Stimulated activated CD8-positive, alpha-beta memory T cell treated with anti-CD3 and anti-CD28 coated beads, Interleukin-7, amount 100 ng/mL, for 1 hour (primary cell): ENCODE measurements at places on chromosomes 2 and 18.

DNA sequence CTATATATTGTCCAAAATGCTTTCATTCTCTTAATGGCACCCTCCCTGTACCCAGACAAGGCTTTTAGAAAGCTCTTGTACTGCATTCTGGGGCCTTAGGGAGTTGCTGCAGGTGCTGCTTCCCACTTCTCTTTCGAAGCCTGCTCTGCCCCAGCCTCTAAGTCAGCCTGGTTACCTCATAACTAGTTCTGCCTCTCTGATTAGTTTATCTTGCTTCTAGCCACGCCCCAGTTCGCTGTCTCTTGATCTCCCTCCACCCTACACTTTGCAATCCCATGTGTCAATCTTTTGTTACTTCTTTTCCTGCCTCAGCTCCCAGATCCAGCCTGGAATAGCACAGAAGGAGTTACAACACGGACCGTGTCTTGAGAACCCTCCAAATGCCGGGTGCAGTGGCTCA lies 13.8 kb upstream of the NCOA1 start:
- DNase-seq = no peak

- DNase-seq = no peak
These were observed 91.1 kb downstream of the TPO start for GRCh38 chr2:1504311-1504750.

DNA sequence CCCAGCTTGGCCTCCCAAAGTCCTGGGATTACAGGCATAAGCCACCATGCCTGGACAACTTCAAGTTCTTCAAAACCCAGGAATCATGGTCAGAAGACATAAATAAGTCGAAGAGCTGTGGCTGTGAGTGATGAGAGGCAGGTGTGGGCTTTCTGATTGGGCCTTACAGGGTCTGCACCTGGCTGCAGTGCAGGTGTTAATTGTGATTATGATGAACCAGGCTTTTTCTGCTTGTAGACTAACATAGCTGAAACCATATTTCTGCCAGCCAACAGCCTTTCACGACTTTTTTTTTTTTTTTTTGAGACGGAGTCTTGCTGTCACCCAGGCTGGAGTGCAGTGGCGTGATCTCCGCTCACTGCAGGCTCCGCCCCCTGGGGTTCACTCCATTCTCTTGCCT lies 14.9 kb upstream of the DTNB start:
- no peak for DNase-seq

GRCh38 chr2:228282376-228282775 lies 100.9 kb upstream of the SPHKAP start:
- DNase-seq = no peak

- DNase-seq = no peak
These were observed 56.2 kb downstream of the BIN1 start for GRCh38 chr2:127050803-127051115.

- no peak for DNase-seq
These were observed 28.1 kb downstream of the FARSB start for GRCh38 chr2:222627764-222628163.

GRCh38 chr2:145875016-145875415 lies 1355.1 kb upstream of the ZEB2 start:
- no peak for DNase-seq

DNA sequence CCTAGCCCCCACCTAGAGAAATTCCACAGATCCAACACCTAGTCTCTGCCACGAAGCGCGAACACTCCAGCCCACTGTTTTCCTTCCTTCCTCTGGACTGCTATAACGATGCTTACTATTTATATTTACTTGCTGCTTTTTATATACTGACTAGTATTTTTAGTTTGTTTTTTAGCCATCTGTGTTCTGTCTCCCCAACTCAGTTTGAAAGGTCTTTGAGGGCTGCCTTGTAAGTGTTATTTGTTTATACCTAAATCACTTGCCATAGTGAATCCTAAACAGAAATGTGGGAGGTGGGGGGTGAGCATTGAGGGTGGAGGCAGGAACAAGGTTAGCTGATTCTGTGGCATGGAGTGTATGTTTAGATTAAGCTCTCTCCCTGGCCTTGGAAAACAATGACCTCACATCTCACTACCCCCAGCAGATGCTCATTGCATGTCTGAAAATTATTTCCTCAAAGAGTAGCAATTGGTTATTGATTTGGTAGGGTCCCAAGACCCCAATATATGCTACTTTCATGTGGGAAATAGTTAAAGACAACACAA lies 1.1 kb upstream of the NCKAP5 start:
- DNase-seq = no peak

GRCh38 chr2:241633561-241633960 lies 3.4 kb downstream of the THAP4 start:
- no peak for DNase-seq

- DNase-seq = no peak
These were observed 62.1 kb downstream of the LBH start for GRCh38 chr2:30293303-30293921.

DNA sequence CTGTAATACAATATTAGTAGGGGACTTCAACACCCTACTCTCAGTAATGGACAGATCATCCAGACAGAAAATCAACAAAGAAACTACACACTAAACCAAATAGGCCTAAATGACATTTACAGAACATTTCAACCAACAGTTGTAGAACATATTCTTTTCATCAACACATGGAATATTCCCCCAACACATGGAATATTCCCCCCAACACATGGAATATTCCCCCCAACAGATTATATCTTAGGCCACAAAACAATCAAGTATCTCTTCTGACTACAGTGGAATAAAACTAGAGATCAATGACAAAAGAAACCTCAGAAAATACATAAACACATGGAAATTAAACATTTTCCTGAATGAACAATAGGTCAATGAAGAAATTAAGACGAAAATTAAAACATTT lies 187.2 kb upstream of the RBBP8 start:
- DNase-seq = no peak

- DNase-seq = no peak
These were observed 20.4 kb downstream of the CHMP3 start for GRCh38 chr2:86542814-86543213.

- DNase-seq = no peak
These were observed 418.0 kb downstream of the LRATD1 start for GRCh38 chr2:15050483-15050882.

- no peak for DNase-seq
These were observed 8.6 kb downstream of the ERFE start for GRCh38 chr2:238167344-238167715.

DNA sequence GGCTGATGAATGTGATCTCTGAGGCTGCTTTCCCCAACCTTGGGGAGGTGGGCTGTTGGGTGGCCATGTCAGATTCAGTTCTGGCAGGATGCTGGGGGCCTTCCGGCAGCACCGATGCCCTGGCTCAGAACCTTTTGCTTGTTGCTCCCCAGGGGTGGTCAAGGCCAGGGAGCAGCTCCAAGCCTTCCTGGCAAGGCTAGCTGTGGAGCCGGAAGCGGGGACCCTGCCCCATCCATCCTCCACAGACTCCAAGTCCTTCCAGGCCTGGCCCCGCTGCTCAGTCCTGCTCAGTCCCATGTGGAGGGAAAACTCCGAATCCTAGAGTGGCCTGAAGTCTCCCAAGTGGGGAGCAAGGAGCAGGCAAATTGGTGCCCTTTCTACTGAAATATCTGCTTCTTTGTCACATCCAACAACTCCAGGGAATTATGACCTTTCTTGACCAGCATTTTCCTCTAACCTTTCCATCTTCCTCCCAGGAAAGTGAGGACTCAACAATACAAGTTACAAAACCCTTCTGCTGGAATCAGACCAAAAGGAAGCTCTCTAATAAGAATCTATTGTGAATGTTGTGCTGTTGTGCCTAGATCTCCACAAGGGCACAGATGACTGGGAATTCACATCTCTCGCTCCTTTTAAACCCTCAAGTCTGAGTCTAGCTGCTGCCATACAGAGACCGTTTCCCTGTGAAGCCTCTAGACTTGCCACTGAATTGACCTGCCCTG lies 134.0 kb downstream of the MCFD2 start:
- no peak for DNase-seq

DNA sequence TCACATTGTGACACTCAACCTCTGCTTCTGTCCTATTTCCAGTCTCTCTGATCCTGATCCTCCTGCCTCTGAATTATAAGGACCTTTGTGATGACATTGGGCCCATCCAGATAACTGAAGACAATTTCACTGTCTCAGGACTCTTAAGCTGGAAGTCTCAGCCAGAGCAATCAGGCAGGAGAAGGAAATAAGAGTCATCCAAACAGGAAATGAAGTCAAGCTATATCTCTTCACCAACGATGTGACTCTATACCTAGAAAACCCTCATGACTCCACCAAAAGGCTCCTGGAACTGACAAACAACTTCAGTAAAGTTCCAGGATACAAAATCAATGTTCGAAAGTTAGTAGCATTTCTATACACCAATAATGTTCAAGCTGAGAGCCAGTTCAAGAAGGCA lies 29.3 kb upstream of the TWIST2 start:
- no peak for DNase-seq

DNA sequence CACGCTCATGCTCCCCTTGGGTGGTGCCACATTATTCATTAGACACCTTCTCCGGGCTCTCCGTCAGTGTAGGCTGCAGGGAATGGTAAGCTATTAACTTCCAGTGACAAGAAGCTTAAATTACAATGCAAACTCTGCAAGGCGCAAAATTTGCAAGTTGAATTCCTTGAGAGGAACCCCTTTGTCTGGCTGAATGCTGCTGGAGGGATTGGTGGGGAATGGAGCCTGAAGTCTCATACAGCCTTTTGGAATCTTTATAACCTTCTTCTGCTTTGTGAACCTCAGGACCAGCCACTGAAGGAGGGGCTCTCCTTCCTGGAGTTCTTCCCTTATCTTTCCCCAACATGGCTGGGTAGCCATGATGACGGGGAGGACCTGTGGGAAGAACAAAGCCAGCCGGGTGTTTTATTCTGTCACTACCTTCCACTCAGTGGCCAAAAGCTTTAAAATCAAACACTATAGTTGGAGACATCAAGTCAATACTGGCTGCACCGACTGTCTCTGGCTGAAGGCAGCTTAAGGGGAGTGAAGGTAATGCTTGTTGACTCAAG lies 220.9 kb upstream of the EPHA4 start:
- DNase-seq = no peak

DNA sequence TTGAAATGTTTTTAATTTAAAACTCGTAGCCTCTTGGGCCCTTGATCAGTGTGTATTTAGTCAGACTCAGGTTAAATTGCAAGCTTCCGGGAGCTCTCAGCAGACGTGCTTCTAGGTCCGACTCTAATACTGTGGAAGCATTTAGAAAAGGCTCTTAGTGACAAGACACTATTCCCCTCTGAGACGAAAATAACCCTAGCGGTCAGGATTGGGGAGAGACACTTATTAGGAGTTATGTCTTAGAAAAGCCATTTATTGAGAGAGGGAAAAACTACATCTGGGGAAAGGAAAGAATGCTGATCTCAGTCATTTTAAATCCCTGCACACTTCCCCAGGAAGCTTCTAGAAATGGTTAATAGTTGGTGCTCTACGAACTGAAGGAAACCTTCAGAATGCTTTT lies 110.5 kb upstream of the NCK2 start:
- no peak for DNase-seq

- no peak for DNase-seq
These were observed 122.2 kb downstream of the FSHR start for GRCh38 chr2:49032126-49032525.

DNA sequence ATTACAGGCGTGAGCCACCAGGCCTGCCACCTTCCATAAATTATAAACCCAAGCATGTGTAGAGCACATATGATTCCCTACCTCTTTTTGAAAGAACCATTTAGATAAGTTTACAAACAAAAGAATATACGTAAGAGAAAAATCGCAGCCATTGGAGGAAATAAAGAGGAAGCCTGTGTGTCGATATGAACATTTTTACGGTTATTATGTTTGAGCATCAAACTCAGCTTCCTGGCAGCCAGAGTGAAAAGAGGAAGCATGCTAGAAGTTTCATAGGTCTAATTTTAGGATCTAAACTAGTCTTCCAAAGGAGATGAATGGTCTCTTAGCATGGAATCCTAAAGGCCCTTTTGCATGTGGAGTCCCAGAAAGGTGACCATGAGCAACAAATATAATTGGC lies 104.3 kb downstream of the PLB1 start:
- DNase-seq = no peak

GRCh38 chr2:17628349-17629261 lies 88.1 kb downstream of the VSNL1 start:
- DNase-seq = no peak

DNA sequence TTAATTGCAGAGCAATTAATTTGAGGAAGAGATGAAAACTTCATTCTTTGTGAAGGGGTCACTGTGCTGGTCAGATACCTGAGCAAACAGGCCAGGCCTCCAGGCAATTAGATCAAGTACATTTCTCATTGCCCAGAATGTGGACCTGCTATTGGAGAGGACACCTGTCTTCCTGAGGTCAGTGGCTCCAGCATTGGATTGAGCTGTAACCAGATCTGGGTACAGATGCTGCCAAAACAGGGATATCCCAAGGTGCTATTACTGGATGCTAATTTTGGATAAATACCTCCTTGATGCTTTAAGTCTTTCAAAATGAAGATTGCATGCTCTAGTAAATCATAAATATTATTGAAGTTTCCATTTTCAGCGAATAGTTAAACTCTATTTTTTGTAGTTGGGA lies 131.5 kb downstream of the FAM161A start:
- DNase-seq = no peak

GRCh38 chr2:15919716-15920434 lies 20.5 kb upstream of the MYCN start:
- DNase-seq = no peak

GRCh38 chr2:109707281-109708147 lies 86.6 kb upstream of the RGPD5 start:
- no peak for DNase-seq

GRCh38 chr18:28256166-28256565 lies 79.2 kb upstream of the CDH2 start:
- no peak for DNase-seq

DNA sequence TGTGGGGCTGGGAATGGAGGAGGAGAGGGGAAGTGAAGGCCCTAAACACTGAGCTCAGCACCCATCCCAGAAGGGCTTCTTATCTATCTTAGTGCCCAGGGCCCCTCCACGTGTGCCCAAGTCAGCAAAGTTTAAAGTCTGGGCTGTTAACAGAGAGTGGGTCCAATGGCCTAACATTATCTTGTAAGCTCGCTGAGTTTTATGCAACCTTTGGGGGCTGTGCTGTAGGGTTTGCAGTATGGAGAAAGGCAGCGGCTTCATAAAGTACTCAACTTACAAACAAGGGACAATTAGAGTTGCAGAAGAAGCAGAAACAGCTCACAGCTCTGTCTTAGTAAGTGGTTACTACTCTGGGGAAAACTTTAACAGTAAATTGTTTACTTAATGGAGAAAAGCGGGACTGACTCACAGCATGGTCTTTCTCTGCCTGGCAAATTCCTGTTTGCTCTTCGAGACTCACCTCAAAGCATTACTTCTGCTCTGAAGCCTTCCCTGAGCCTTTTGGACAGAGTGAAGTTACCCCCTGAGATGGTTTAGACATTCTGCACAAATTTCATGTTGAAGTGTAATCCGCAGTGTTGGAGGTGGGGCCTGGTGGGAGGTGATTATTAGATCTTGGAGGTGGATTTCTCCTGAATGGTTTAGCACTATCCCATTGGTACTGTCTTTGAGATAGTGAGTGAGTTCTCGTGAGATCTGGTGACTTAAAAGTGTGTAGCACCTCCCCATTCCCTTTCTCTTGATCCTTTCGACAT lies 9.0 kb downstream of the ENOSF1 start:
- no peak for DNase-seq
